ENCODE measurements at places on chromosomes 4 and X.
A peak's percentile ranks its signal among the peaks of the same experiment; 100 is the strongest.

- DNase-seq = no peak
Observed at GRCh38 chr4:55730280-55730931, 89.2 kb upstream of the EXOC1L start.

- DNase-seq = no peak
Observed at GRCh38 chrX:132648895-132649294, 160.1 kb upstream of the MBNL3 start.

- no peak for DNase-seq
Observed at GRCh38 chr4:95250544-95251137, 298.1 kb downstream of the UNC5C start.

DNA sequence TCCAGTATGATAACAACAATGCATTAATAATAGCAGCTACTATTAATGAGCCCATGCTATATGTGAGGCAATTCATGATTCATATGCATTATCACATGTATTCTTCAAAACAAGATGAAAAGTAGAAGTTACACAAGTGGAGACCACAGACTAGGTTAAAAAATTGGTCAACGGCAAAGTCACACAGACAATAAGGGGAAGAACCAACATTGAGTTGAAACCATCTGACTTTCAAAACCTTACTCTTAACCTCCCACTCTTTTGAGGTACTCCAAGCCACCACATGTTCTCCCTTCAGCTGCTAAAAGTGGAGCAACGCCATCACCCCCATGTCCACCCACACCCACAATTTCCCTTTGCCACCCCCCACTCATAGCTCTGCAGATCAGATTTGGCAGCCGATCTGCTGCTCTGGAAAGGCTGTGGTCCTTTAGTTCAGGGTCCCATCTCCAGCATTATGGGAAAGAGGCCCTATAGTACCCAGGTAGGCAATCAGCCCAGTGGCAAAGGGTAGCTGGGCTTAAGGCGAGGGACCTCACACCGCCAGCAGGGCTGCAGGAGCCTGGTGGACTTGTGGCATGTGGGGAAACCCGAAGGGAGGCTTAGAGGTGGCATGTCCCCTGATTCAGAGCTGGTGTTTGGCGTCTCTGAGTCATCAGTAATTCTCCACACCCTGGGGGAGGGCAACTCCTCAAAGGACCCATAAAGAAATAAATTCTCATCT lies 33.5 kb upstream of the CYBB start:
- peak; percentile 32 for DNase-seq

- no peak for DNase-seq
Observed at GRCh38 chrX:9420275-9421265, 44.3 kb upstream of the TBL1X start.

DNA sequence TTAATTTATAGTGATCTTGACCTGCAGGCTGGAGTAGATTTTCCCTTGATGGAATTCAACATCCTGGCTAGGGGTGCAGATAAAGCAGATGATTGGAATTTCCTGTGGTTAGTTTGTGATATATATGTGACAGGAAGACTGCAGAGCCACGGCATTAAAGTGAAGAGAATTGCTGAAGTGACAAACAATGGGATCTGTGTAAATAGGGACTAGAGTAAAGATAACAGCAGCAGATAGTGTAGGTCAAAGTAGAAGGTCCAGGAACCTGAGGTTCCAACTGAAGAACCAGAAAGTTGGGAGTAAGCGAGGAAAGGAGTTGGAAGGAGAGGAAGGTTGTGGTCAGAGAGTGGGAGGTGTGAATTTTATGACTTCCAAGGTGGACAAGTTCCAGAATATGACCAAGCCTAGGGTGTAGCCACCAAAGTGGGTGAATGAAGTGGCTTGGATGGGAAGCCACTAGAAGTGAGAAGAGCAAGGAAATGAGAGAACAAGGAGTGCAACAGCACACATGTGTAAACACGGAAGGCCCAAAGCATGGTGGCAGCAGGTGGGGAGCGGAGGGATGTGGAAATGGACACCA lies 325.0 kb downstream of the RAB28 start:
- no peak for DNase-seq

DNA sequence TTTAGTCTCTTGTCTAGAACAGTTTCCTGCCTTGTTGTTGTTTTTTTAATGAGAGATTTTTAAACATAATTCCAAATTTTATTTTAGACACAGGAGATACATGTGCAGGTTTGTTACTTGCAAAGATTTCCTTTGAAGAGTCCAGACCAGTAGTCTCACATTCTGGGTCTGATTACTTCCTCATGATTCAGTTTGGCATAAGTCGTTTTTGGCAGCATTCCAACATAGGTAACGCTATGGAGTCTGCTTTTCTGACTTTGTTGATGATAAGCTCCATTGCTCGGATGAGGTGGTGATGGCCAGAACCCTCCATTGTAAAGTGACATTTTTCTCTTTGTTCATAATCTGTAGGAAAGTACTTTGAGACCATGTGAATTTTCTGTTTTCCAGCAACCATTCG lies 74.7 kb downstream of the CLCN4 start:
- no peak for DNase-seq

DNA sequence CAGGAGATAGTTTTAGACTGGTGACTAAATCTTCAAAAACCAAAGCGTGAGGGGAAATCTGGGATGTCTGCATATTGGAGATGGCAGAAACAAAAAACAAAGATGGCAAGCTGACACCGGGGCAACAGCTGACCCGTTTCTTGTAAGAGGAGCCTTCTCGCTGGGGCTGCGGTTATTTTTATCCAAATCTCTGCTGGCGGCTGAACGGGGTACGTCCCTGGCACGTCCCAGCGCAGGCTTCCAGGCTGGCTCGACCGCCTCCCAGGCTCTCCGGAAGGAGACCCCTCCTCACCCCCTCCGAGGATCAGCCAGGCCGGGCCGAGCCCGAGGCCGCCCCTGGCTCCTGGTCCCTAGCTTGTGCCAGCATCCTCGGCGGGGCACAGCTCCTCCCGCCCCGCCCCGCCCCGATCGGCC lies 403 bp downstream of the SGCB start:
- peak; percentile 43 for DNase-seq

GRCh38 chrX:11040405-11040804 lies 70.7 kb upstream of the HCCS start:
- DNase-seq = no peak

GRCh38 chr4:13903061-13903460 lies 275.5 kb upstream of the BOD1L1 start:
- no peak for DNase-seq

DNA sequence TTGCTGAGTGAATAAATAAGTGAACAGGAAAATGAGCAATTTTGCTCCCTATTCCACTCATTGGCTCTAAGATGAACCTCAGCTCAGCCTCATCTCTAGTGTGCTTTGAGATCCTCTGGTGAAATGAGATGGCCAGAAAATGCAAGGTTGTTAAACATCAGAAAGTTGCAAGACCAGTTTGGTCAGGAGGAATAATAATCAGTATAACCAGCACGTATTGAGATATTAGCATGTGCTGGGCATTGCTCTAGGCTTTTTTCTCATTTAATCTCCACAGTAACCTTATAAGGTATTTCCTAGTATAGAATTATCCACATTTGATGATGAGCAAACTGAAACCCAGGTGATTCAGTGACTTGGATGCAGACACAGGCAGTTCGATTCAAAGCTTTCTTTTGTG lies 110.5 kb upstream of the PAK3 start:
- no peak for DNase-seq

DNA sequence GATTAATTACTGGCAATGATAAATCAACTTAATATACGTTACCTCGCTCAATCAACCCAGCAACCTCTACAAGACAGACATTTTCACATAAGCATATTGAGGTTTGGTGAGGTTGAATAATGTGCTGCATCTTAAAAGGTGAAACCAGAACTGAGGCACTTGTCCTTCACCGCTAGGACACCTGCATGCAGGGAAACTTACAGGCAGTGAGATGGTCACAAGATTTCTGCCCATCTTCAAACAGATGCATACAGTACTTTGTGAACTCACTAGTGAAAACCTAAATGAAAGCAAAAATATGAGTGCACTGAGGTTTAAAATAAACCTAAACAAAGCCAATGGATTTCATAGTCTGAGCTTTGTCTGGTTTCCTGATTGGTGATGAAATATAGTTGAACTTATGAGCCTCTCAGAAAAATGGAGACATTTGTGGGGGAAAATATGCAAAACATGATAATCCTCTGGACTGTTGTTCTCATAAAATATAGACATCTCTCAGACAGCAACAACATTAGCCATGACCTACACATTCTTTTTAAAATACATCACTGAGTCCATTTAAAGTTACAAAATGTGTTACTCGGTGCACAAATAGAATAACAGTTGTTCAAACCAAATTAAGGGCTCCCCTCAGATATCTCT lies 20.9 kb upstream of the PRSS12 start:
- DNase-seq = no peak

GRCh38 chr4:5044341-5044740 lies 6.9 kb upstream of the STK32B start:
- no peak for DNase-seq

DNA sequence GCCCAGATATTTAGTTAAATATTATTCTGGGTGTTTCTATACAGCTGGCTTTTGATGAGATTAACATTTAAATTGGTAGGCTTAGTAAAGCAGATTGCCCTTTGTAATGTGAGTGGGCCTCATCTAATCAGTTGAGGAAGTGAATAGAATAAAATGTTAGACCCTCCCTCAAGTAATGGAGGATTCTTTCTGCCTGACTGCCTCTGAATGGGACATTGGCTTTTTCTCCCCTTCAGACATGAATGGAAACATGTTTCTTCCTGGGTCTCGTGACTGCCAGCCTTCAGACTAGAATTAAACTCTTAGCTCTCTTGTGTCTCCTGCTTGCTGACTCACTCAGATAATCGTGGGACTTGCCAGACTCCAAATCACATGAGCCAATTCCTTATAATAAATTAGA lies 266.7 kb downstream of the INPP4B start:
- DNase-seq = no peak

GRCh38 chr4:39353478-39354253 lies 12.5 kb downstream of the RFC1 start:
- DNase-seq = peak; percentile 27

GRCh38 chrX:1725472-1725871 lies 110.6 kb downstream of the ASMT start:
- no peak for DNase-seq

DNA sequence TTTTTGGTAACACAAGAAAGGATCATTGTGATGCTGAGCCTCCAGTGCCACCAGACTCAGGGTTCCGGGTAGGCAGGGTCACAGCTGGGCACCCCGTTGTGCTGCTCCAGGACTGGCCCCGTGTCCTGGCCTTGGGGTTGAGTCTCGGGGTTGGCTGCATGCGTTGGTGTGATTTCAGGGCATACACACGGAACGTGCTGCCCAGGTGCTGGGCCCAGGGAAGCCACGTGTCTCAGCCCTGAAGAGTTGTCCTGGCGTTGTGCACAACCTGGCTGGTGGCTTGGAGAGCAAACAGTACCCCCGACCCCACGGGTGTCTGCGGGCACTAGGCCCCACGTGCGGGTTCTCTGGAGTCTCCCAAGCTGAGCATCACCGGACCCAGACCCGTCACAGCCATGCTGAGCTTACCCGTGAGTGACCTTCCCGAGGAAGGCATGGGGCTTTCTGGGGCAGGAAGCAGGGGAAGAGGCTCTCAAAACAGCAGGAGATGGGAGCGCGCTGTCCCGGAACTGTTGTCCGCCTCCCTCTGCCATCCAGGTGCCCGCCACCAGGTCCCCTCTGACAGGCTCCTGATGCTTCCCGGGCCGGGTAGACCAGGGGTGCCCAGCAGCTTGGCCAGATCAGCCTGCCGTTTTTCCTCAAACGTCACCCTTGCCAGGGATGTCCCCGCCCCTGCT lies 66.1 kb upstream of the ENPP6 start:
- DNase-seq = no peak

DNA sequence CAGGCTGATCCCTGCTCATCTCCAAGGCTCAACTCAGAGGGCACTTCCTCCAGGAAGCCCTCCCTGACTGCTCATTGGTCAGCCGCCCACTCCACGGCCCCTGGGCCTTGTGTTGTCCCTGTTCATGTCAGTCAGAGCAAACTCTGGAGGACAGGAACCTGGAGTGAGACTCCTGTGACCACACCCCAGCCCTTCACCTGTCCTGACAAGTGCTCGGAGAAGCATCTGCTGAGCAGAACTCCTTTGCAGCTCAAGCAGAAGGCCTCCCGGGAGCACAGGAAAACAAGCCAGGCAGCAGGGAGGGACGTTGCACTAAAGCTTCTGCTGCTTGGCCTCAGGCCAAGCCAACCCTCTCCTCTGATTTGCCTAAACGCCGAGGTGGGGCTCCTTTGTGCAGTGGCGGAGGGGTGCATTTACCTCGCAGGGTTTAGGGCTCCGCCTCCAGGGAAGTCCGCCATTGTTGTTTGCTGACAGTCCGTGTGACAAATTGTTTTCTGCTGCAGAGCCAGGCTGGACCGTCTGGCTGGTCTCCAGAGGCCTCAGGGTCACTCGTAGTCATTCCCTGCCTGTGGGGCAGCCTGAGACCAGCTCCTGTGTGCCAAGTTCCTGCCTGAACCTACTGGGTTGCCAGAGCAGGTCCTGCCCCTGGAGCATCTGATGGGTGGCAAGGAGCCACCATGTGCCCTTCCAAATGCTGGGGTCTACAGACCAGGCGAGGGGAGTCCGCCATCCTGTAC lies 61.8 kb downstream of the C4orf50 start:
- no peak for DNase-seq

DNA sequence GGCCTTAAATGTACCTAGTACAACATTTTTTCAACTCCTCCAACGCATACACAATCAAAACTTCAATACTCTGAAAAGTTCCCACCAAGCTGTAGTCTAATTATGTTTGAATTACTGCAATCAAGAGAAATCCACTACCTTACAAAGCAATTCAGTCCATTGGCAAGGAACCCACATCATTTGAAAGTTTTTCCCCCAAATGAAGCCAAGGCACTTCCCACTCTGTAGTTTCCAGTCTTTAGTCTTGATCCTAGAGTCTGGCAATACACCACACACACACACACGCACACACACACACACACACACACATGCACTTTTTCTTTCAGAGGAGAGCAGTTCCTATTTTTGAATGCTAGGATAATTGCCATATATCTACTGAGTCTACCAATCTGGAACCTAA lies 79.6 kb downstream of the ANTXR2 start:
- no peak for DNase-seq

- DNase-seq = peak; percentile 19
Observed at GRCh38 chr4:127622921-127623796, 9.6 kb upstream of the INTU start.

DNA sequence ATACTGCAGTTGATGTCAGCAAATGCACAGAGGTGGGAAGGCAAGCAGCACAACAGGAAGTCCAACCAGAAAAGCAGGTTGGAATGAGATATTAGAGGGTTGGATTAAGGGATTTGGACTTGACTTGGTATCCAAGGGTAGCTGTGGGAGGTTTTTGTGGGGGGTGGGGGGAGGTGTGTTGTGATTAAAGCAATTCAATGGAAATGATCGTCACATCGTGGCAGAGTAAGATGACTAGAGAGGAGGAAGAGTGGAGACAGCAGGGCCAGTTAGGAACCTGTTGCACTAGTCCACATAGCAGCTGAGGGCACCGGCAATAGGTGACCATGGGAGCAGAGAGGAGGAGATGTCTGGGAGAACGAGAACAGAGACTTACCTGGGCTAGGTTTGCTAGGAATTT lies 2.4 kb downstream of the SLC25A43 start:
- DNase-seq = no peak

- no peak for DNase-seq
Observed at GRCh38 chr4:179748837-179749236, 2306.6 kb upstream of the AGA start.

GRCh38 chr4:104462641-104463040 lies 32.1 kb downstream of the CXXC4 start:
- DNase-seq = no peak

GRCh38 chr4:152613841-152614721 lies 65.7 kb downstream of the TMEM154 start:
- no peak for DNase-seq

Measured in stimulated activated CD4-positive, alpha-beta T cell treated with anti-CD3 and anti-CD28 coated beads, Interleukin-15, amount 100 ng/mL, for 24 hours (primary cell).